ENCODE measurements at places on chromosomes 1 and 21.

DNA sequence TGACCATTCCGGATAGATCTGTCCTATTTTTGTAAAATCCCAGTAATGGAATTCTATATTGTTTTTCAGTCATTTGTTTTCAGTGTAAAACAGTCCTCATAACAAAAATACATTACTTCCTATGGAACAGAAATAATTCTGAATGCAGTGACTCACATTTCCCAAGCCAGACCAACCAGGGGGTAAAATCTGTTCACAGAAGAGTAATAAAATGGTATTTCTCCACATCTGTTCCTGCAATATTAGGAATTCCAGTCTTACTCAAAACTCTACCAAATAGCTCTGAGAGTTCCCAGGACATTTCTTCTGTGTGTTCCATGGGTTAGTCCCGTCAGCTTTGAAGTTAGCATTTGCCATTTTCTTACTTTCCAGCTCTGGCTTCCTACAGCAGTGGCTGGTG, 2.6 kb upstream of the DDR2 start:
- no peaks in the 10 kb centered on the region for H3K4me1 ChIP-seq
- H3K36me3 ChIP-seq: no peaks in the 10 kb centered on the region
- H3K27me3 ChIP-seq: no peaks in the 10 kb centered on the region
- no peak overlapping the region for H3K27ac ChIP-seq

- no peaks in the 10 kb centered on the region for H3K36me3 ChIP-seq
- H3K4me1 ChIP-seq: no peaks in the 10 kb centered on the region
- no peak overlapping the region for H3K27ac ChIP-seq
- H3K27me3 ChIP-seq: no peaks in the 10 kb centered on the region
These were observed 30.1 kb downstream of the OLFML2B start for GRCh38 chr1:161993576-161993975.

DNA sequence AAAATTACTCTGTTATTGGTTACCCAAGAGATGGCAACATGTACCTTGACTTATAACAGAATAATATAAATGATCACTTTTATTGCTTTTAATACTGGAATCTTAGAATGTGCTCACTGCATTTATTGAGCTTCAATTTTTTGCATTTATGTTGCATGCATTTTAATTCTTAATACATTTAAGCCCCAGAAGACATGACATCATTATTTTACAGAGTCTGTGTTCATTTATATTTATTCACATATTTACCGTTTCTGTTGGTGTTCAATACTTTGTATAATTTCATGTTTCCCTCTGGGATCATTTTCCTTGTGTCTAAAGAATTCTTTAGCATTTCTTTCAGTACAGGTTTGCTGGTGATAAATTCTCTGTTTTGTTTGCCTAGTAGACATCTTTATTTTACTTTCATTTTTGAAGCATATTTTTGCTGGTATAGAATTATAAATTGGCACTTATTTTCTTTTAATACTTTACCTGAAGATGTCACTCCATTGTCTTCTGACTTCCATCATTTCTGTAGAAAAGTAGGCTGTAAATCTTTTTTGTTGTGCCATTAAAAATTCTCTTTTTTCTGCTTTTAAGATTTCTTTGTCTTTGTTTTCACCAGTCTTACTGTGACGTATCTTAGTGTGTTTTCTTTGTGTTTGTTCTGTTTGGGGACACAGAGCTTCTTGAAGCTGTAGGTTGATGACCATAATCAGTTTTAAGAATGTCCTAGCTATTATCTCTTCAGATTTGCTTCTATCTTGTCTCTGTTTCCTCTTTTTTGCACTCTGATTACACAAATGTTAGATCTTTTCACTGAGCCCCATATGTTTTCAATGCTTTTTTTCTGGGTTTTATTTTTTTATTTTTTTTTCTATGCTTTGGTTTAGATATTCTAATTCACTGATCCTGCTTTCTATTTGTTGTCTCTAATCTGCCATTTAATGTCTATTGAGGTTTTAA, 26.9 kb downstream of the DISP3 start:
- H3K4me1 ChIP-seq: no peaks in the 10 kb centered on the region
- peaks cover 16% of the 10 kb centered on the region for H3K27me3 ChIP-seq
- H3K27ac ChIP-seq: no peak overlapping the region
- H3K36me3 ChIP-seq: no peaks in the 10 kb centered on the region
- no peak overlapping the region for H3K4me3 ChIP-seq

- DNase-seq: no peak
- H3K4me1 ChIP-seq: no peaks in the 10 kb centered on the region
- no peak overlapping the region for H3K27ac ChIP-seq
- H3K27me3 ChIP-seq: no peaks in the 10 kb centered on the region
- no peak overlapping the region for H3K4me3 ChIP-seq
These were observed 54.9 kb upstream of the WLS start for GRCh38 chr1:68287241-68287640.

DNA sequence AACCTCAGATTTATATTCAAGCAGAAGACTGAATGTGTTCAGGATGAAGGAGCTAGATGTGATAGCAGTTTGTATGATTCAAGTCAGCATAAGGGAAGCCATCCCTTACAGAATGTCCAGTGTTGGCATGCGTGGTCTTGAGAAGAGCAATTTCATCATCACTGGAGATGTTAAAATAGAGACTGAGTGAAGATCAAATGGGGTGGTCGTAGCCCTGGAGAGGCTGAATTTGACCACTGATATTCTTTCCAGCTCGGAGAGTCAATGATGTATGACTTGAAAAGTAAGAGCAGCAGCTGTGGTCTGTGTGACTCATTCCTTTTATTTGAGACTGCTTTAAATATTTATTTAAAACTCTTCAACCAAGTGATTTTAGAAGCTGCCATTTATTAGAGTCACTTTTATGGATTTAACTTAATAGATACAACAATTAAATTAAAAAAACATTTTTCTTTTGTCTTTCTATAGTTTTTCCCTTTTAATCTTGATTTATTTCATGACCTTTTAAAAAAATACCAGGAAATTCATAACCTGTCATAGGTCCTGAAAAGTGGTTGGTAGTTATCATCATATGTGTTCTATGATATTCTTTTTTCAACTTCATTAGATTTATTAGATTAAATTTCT, 15.5 kb downstream of the FMN2 start:
- no peak overlapping the region for H3K27ac ChIP-seq
- no peak overlapping the region for H3K4me3 ChIP-seq
- DNase-seq: no peak
